ENCODE measurements at places on chromosomes 12 and 14. TPM values are rescaled to one million over a fixed set of nuclear protein-coding genes. Genes with fewer than 3 reads are reported as not detected.

CAPZA3 gene
- 0.88 TPM for polyA plus RNA-seq

SLC4A8 gene
- polyA plus RNA-seq = 3.4 TPM

DNA sequence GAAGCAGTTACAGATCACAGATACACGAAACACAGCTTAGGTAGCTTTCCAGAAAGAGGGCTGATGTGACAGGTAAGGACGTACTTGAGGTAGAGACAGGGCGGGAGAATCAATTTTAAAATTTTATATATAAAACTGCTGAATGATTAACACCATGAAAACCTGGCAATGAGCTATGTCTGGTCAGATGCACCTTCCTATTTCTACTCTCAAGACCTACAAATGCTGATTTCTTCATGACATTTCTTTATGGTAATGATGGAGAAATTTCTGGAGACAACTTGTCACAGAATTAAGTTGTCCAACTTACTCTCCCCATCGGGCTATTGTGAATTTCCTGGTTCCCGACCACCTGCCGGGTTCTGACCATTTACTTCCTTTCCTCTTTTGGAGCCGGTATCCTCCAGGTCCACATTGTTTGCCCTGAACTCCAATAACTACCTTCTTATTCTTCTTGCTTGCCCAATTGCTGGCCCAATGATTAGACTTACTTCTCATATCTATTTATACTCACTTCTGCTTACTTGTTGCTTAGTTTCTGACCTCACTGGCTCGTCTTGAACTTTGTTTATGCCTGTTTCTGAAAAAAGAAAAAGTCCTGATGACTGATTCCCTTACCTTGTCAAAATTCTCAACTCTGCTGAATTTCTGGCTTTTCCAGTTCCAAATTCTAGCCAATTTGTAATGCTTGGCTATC, 12.8 kb upstream of the ATP2B1 start:
- no peaks in the 10 kb centered on the region for H3K27me3 ChIP-seq
- no peaks in the 10 kb centered on the region for H3K4me1 ChIP-seq
- H3K27ac ChIP-seq = no peak overlapping the region
- no peak for DNase-seq
- no peak overlapping the region for H3K4me3 ChIP-seq

GRCh38 chr14:91035855-91036254, 24.6 kb downstream of the RPS6KA5 start:
- no peaks in the 10 kb centered on the region for H3K36me3 ChIP-seq
- no peak for DNase-seq
- no peaks in the 10 kb centered on the region for H3K27me3 ChIP-seq
- H3K4me1 ChIP-seq = no peaks in the 10 kb centered on the region

DNA sequence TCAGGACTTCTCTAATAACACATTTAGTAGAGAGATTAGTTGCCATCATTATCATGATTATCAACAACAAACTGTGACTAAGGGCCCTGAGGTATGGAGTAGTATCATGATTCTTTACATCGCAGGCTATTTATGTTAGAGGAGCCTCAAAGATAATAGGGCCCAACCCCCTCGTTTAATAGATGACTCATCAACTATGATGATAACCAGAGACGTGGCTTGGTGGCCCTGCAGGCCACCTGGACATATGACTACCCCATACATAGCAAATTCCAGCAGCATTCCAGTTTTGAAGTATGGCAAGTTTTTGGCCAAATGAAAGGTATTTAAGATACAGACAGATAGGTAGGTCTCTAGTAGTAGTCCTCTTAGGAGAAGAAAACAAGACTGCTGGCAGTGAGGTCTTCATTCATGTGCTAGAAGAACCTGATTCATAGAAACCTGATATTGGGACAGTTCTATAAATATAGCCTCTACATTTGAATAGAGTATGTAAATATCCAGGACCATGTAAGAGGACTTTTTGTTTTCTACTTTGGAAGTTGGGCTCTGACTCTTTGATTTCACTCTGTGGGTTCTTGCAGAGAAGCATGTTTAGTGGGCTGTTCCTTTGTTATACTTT, 5.6 kb downstream of the RIC8B start:
- no peaks in the 10 kb centered on the region for H3K36me3 ChIP-seq
- peaks cover 5% of the 10 kb centered on the region for H3K4me1 ChIP-seq
- no peaks in the 10 kb centered on the region for H3K27me3 ChIP-seq
- H3K27ac ChIP-seq = no peak overlapping the region
- no peak overlapping the region for H3K4me3 ChIP-seq

DNA sequence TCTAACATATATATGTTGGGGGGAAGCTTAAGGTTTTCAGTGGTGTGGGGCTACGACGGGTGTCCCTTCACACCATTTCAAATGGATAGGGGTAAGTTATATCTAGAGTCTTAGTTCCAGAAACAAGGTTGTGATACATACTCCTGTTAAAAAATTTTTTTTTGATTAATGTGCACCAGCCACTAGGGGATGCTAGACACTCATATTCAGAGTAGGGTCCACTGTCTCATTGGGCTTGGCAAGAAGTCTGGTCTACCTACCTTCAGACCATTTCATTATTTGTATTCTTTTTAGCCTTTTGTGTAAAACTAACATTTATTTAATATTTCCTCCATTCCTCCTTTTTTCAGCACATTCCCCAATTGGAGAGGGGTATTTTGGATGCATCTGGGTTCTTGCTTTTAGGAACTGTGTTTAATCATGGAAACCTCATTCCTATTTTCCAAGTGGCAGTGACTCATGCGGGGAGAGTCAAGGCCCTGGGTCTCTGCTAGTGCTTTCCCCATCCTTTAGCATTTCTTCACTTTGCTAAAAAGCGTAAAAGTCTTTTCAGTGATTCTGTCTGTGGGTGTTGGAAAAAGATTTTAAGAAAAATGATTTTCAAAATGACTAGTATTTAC, 33.4 kb downstream of the ANO4 start:
- H3K27ac ChIP-seq = no peak overlapping the region
- no peaks in the 10 kb centered on the region for H3K36me3 ChIP-seq
- no peak overlapping the region for H3K4me3 ChIP-seq
- no peaks in the 10 kb centered on the region for H3K27me3 ChIP-seq
- DNase-seq = peak; percentile 32
- no peaks in the 10 kb centered on the region for H3K4me1 ChIP-seq
